ENCODE measurements at places on chromosomes 4 and X.

GRCh38 chr4:181582595-181582994, 660.6 kb upstream of the TENM3 start:
- DNase-seq: no peak

- DNase-seq: no peak
Measured at GRCh38 chrX:55867708-55868107, 150.2 kb downstream of the RRAGB start.

- DNase-seq: no peak
Measured at GRCh38 chr4:8585721-8586212, 5.6 kb downstream of the GPR78 start.

DNA sequence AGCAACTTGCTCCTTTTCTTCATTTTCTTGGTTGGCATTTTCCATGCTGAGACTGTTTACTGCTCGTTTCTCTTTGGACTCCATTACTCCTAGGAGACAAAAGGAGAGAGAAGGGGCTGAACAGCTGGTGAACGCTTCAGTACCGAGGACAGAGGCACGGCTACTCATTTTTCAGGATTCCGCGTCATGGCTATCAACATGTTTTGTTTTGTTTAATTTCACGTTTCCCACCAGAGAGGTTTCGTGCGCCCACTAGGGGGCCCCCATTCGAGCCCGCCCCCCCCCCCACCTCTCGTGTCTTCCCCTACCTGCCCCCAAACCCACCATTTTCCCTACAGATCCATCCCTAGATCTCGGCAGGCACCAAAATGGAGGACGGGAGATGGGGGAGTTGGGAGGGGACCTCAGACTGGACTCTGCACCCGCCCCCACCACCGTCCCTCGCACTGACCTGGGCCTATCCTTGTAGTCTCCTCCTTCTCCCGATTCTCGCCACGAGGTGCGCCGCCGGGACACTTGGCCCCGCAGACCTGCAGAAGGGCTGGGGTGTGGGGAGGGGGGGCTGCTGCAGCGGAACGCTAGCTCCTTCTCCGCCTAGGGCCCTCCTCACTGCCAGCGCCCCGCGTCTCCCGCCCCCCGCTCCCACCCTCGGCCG, 653 bp downstream of the BEX1 start:
- DNase-seq: peak; percentile 36

- no peak for DNase-seq
Measured at GRCh38 chr4:113101669-113102068, 52.2 kb downstream of the ANK2 start.

DNA sequence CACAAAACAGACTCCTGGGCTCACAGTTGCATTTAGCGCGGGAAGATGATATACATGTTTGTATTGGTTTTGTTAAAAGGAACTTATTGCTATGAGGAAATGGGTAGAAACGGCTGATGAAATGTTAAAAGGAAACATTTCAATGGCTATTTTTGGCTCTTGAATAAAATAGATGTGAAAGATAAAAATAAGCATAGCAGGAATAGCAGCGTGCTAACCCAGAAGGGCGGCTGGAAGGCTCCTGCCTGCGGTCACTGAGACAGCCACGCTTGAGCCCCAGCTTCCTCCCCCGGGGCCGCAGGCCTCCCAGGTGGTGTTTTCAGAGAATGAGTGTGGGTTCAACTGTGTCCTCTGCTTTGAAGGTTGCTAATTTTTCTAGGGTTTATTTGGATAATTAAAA, 35.0 kb upstream of the CLCN4 start:
- no peak for DNase-seq

- peak; percentile 9 for DNase-seq
Measured at GRCh38 chr4:137545461-137545861, 13.2 kb upstream of the PCDH18 start.

DNA sequence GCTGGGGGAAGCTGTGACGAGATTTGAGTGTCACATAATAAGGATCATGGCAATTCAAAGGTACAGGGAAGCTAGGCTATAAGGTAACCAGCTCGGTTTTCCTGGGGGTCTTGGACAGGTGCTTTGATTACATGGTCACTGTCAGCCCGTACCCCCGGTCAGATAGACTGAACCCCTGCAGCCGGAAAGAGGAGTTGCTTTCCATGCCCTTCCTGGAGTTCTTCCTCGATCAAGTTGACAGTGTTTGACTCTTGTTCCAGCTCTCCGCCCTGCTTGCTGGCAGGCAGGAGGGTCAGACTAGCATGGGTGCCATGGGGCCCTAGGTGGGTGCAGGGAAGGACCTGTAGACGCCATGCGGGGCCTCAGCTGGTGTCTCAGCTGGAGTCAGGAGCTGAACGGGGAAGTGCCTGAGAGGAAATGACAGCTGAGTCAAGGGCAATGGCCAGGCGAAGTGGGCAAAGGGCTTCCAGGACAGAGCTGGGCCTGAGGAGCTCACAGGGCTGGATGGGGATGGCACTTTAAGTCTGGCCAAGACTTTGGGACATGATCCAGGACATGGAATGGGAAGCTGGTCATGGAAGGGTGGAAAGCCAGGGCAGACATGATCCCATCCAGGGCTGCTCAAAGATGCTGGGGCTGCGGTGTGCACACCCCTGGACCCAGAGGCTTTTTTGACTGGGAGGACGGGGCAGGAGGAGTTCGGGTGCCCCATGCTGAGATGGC, 1.6 kb downstream of the TMEM187 start:
- DNase-seq: no peak

- no peak for DNase-seq
Measured at GRCh38 chr4:124409044-124409443, 303.5 kb downstream of the ANKRD50 start.

DNA sequence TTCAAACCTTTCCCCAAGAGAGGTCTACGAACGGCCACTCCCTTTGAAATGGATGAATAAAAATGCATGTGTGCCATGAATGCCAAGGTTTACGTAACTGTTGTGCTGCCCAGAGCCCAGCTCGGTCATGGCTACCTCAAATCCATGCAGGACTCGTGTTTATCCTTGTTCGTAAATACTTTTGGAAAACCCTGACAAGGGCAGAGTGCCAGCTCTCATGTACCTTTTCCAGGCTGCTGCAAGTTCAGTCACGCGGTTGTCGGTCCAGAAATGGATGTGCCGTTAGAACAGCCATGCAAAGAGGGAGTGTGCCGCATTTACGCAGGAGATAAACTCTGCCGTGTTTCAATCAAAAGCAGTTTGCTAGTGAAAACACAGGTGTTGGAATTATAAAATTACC, 123.4 kb downstream of the AMELX start:
- no peak for DNase-seq

DNA sequence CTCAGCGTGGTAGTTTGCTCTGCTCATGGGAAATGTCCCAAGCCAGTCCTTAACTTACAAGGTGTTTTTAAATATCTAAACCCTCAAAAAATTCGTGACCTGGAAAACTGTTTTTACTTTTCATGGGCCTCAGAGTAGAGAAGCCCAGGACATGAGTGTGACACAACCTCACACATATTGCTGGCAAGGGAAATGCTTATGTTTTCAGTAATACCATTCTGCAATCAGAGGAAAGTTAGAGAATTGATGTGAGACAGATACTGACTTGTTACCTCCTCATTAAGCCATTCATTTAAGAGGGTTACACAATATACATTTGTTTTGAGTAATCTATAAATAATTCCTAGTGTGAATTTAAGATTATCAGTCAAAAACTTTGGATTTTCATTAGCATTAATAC, 209.5 kb downstream of the ARHGAP10 start:
- DNase-seq: no peak

- DNase-seq: peak; percentile 95
Measured at GRCh38 chr4:185471235-185472102, at the start of gene CCDC110. Gene CCDC110 (minus strand): TSS chr4:185471733. CDS start chr4:185471683, 50 bp downstream.

DNA sequence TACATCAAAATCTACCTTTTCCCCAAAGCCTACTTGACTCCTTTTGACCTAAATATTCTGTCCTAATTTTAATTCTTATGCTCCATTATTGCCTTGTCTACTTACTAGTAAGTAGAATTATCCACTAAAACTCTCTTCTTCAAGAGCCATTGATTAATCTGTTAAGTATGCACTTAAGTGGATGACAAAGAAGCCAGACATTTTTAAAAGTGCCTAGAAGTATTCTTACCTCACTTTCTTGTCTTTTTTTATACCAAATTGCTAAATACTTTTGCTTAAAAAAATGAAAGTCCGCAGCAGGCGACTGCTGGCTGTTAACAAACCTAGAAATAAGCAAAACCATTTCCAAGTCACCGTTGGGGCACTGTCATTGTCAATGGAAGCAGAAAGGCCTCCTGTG, 20.1 kb upstream of the FRMPD4 start:
- no peak for DNase-seq

GRCh38 chr4:78379040-78379439, 172.5 kb upstream of the ANXA3 start:
- no peak for DNase-seq

GRCh38 chrX:133847340-133847994, 137.9 kb downstream of the GPC3 start:
- no peak for DNase-seq

GRCh38 chr4:41256131-41256739, 493 bp upstream of the UCHL1 start:
- no peak for DNase-seq

- no peak for DNase-seq
Measured at GRCh38 chr4:166003811-166004210, 130.8 kb downstream of the TLL1 start.

- DNase-seq: no peak
Measured at GRCh38 chr4:140020457-140021361, 133.3 kb downstream of the MAML3 start.

DNA sequence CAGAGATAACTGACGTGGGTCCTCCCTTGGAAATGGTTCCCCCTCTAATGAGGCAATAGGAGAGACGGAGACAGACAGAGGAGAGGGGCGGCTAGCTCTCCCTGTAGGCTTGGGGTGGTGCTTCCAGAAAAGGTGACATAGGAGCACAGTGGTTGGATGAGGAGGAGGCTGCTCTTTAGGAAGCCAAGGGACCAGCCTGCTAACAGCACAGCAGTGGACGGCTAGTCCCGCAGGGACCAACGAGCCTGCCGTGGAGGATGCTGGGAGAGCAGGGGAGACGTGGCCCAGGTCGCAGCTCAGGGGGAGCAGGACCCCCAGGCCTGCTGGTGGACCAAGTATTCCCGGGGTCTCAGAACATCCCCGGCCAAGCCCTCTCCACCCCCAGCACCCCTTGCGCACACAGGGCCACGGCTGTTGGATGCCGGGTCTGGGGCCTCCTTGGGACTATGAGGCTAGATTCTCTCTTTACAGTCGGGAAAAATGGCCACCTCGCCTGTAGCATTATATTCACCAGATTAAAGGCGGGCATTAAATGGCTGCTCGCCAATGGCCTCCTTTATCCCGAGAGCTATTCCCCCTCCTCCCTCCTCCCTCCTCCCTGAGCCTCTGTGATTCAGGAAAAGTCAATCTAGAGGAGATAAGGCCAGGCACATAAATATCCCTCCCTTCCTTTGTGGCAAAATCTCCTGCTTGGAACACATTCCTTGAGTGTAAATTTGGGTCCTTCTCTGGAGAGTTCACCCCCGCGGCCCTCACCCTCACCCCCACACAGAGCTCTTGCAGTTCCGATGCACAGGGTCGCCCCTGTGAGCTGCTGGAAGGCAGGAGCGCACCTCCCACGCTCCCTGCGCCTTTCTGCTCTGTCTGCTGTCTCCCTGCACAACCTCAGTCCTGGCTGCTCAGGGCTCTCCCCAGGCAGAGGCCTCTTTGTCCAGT, 30.5 kb upstream of the NSG1 start:
- DNase-seq: no peak

DNA sequence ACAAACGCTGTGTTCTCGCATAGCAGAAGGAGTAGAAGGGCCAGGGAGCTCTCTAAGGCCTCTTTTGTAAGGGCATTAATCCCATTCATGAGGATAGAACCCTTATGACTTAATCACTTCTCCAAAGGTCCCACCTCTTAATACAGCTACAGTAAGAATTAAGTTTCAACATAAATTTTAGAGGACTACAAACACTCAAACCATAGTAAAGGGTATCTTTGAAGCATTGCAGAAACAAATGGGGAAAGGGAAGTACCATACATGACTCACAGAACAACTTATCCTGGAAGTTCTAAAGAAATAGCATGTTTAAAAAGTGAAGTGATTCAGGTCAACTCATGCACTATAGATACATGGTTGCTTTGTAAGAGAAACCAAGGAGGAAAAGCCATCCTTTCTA, 680.8 kb downstream of the RPA4 start:
- DNase-seq: no peak

DNA sequence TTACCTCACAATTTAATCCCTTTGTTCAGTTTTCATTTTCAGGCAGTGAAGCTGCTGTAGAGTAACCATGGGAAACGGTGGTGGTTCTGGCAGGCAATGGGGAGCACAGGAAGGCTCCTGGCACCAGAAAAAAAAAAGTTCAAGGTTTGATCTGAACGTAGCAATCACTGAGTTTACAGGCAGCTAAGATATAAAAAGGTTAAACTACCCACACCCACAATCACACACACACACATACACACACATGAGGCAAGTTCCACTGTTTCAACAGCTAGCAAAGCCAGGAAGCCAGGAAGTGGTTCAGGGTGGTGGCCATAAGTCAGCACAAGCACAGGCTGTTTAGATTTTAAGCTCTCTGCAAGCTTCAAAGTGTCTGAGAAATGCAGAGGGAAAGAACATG, at the start of gene SULT1B1:
TSS of gene SULT1B1 (minus strand) at position 166 of the 400 bp plus-strand sequence. CDS start 5,403 bp downstream, outside the sequence.
- peak; percentile 54 for DNase-seq

GRCh38 chr4:80566203-80566872, 230.8 kb downstream of the CFAP299 start:
- no peak for DNase-seq

GRCh38 chrX:13266641-13267345, 53.1 kb downstream of the ATXN3L start:
- DNase-seq: no peak

DNA sequence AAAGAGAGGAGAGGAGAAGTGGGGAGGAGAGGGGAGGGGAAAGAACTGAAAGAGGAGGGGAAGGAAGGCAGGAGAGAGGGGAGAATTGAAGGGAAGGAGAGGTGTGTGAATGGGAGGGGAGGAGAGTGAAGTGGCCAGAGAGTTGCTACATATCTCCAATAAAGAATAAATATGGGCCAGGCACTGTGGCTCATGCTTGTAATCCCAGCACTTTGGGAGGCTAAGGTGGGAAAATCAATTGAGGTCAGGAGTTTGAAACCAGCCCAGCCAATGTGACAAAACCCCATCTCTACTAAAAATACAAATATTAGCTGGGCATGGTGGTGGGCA, 482.4 kb downstream of the NAF1 start:
- DNase-seq: no peak

DNA sequence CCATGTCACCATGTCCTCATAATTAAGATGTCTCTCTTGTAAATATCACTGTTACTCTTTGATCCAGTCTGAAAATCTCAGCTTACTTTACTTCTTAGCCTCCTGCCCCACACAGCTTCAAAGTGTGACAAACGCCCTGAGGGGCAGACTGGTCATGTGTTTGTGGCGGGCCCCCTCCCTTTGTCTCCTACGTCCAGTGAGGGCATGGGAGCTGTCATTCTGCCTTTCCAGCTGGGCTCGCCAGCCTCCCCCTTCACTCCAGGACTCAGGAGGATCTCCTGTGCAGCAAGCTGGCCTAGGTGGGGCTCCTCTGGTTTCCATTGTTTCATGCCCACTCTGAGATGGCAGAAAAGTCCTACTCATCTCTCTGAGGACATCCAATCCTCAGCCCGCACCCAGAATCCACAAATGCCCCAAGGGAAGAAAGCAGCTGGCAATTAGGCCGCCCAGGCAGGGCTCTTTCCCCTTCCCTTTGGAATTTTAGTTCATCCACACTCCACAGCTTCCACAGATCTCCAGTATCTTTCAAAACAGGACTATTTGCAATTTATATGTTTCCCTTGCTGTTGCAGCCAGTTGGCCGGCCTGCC, 86.4 kb upstream of the C4orf50 start:
- no peak for DNase-seq

GRCh38 chr4:1099270-1099669, 14.1 kb downstream of the RNF212 start:
- DNase-seq: no peak

Data from body of pancreas (tissue), 4 donors.